Stimulated activated CD4-positive, alpha-beta T cell treated with anti-CD3 and anti-CD28 coated beads, Interleukin-15, amount 100 ng/mL, for 1 hour (primary cell): ENCODE measurements at places on chromosomes 2 and 18.

- DNase-seq = no peak
Measured at GRCh38 chr2:143550500-143550899, 421.3 kb downstream of the ARHGAP15 start.

DNA sequence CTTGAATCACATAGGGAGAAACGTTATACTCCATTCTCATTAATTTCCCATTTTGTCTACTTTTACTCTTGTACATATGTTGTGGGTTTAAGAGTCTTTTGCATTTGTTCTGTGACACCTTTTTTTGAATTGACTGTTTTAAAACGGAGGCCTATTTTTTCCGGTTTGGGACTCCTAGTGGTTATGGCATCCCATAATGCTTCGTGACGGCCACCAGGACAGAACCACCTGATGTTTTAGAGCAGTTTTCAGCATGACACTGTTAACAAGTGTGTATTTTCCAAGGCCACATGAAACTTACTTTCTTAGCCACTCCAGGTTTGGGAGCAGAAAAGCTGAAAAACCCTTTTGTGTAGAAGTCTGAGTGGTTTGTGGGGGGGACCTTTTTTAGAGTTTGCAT, 8.4 kb downstream of the SOX11 start:
- no peak for DNase-seq

- DNase-seq = no peak
Measured at GRCh38 chr2:208069186-208069585, 43.9 kb upstream of the PLEKHM3 start.

GRCh38 chr2:196413821-196414274, 225.7 kb upstream of the CCDC150 start:
- DNase-seq = no peak

DNA sequence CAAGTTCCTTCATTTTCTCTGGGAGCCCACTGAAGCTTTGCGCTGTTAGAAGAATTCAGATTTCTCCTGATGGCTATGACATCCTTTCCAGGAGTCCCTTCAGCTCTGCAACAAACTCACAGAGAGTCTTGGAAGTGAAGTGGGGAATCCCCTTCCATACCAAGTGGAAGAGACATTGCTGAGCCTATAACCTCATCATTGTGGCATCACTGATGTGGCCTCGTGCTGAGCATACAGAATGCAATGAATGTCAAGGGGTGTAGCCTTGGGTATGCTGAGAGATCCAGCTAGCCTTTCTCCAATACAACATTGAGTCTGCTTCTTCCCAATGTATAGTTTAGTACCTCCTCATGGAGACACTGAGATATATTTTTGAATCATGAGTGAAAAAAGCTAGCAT, 311.1 kb upstream of the RAB12 start:
- DNase-seq = no peak

DNA sequence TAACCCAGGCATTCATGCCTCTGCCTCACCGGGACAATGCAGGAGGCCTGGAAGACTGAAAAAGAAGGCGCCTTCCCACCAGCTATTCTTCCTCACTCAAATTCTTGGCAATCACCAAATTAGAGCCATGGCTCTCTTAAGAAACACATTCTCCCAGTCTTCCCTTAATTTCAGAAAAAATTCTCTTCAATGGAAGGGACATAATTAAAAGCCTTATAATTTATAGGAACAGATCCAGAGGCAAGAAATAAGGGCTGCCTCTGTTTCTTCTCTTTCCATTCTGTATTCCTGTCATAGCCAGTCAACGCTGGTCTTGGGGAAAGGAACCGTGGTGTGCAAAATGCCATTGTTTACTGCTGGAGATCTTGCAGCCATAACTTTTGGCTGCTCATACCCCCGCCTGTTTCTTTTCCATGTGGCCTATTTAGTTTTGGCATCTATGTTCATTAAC, 32.8 kb downstream of the DTNA start:
- DNase-seq = no peak

- no peak for DNase-seq
Measured at GRCh38 chr18:56199580-56200330, 438.6 kb downstream of the TXNL1 start.

GRCh38 chr2:46119453-46119852, 177.8 kb upstream of the EPAS1 start:
- no peak for DNase-seq

DNA sequence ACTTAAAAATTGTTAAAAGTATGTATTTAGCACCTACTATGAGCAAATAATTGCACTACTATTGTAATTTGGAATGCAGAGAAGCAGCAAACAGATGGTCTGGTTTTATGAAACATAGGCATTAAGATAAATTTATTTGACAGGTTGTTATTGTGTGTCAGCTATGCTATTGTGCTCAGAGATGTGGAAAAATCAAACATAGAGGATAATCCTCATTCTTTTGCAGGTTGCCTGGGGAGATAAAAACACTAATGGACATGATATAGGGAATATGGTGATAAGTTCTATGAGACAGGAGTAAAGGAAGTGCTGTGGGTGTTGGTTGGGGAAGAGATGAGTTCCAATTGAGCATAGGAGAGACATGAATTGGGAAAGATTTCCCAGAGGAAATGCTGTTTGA, 71.3 kb downstream of the PPP1R1C start:
- no peak for DNase-seq

DNA sequence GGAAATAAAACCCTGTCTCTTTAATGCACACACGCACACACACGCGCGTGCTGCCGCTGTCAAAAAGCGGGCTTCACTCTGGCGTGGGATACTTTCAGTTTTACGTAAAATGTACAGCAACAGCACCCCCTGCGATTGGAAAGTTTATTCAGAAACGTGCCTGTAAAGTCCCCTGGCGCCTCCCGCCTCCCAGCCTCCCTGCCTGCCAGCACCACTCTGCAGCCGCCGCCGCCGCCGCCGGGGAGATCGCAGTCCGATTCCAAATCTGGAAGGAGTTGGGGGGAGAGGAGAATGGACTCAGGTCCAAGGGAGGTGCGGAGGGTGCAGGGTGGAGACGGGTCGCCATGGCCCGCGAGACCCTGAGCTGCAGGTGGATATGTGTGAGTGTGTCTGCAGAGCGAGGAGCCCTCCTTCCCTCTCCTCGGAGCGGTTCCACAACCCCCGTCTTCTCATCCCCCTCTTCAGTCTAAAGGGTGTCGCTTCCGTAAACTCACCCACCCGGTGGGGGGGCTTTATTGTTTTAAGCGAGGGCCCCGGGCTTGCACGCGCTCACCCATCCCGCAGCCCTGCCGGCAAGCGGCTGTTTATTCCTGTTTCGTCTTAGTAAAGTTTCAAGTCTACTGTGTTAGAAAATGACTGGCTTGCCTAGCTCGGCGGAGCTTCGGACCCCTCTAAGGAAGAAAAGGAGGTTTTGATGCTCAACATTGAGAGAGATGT, 1.8 kb upstream of the BCL11A start:
- no peak for DNase-seq

DNA sequence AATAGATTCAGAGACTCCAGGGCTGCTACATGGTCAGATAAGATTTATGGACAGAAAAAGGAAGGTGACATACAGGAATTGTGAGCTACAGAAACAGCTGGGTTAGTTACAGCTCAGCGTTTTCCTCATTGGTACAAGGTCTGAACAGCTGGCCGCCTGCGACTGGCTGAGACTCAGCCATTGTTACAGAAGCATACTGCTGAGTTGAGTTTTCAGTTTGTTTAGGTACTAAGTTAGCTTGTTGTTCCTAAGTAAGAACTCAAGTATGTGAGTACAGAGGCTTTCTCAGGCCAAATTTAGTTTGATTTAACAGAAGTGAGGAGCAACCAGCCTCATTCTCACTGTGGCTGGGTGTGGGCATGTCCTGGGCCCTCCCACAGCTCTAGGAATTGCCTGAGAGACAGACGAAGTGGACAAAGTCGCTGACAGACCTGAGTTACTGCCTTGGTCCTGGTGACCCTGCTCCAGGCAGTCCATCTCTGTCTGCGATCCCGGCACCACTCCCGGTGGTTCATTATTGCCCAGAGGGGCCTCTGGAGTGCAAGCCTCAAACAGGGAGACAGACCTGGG, 27.8 kb upstream of the RHOB start:
- DNase-seq = no peak
